NCI-H69 (cell line): ENCODE measurements at places on chromosomes 12 and 14.

DNA sequence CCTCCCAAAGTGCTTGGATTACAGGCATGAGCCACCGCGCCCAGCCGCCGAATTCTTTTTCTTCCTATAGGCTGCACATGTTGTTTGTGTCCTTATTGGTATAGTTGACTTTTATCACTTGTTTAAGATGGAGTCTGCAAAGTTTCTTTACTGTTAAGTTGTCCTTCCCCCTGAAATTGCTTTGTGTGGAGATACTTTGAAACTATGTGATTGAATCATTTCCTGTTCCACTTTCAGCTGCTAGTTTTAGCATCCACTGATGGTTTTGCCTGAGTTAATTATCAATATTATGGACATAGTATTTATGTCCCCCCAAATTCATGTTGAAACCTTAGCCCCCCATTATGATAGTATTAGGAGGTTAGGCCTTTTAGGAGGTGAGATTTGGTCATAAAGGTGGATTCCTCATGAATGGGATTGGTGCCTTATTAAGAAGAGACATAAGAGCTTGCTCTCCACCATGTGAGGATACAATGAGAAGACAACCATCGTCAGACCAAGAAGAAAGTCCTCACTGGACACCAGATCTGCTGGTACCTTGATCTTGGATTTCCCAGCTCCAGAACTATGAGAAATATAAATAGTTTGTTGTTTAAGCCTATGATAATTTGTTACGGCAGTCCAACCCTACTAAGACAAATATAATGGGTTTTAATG, 34.9 kb downstream of the PPHLN1 start:
- no peak for DNase-seq

GRCh38 chr12:40016980-40017379, 88.9 kb downstream of the SLC2A13 start:
- no peak for DNase-seq

GRCh38 chr14:96400495-96400894, 8.6 kb downstream of the AK7 start:
- no peak for DNase-seq

DNA sequence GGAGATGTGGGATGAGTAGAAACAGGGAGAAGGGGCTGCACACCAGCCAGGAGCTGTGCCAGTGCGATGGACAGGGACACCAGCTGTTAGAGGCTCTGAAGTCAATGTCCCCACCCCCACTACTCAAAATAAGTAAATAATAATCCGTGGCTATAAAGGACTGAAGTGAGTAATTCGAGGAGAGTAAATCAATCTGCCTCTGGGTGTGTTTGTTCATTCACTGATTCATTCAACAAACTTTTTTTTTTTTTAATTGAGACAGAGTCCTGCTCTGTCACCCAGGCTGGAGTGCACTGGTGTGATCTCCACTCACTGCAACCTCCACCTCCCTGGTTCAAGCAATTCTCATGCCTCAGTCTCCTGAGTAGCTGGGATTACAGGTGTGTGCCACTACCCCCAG, 363.6 kb downstream of the TMEM132D start:
- peak; percentile 76 for DNase-seq

GRCh38 chr12:14157088-14157747, 175.8 kb upstream of the GRIN2B start:
- DNase-seq, result no peak

- no peak for DNase-seq
Measured at GRCh38 chr12:64955746-64956145, 131.3 kb downstream of the TBC1D30 start.

DNA sequence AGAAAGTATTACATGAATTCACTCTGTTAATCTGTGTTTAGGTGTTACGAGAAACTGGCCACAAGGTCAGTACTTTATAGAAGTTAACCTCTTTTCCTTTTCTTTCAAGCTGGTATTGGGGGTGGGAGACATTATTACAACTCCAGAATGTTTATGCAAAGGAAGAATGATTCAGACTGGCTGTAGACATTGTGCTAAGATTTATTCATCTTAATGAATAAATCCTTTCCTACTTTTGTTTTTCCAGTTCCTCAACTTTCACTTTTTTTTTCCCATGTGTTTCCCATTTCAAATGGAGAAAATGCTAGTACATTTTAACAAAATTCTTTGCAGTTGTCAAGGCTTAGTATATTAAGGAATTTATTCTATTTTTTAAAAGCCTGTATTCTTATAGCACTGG, 1.3 kb downstream of the OTOGL start:
- no peak for DNase-seq

- DNase-seq, result no peak
Measured at GRCh38 chr12:51395283-51396230, 4.4 kb upstream of the GALNT6 start.

- no peak for DNase-seq
Measured at GRCh38 chr12:85266356-85266755, 13.7 kb upstream of the ALX1 start.

GRCh38 chr12:51520576-51521325, 70.3 kb upstream of the SCN8A start:
- DNase-seq, result peak; percentile 67

DNA sequence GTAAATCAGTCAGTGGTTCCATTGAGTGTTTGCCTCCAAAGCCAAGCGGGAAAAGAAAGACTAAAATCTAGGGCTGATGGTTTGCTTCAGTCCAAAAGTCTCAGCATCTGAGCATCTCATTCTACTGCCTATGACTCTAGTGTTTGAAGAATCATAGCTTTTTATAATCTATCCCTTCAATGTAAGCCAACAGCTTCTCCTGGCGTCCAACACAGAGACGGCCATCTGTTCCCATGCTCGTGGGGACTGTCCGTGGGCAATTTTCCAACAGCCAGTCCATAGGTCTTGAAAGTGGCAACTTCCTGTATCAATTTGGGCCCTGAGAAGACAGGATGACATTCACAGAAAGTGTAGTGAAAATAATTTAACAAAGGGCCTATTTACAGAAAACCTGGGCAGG, 544.4 kb upstream of the TMEM132C start:
- DNase-seq, result no peak

DNA sequence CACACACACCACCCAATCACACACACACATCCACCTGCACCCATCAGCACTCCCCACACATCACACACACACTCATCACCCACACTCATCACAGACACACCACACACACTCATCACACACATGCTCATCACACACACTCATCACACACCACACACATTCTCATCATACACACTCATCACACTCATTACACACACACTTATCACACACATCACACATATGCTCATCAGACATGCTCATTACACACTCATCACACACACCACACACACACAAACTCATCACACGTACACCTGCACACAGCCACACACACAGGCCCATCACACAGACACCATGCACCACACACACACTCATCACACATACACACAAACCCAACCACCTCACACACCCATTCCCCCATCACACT, 107.5 kb upstream of the C14orf180 start:
- no peak for DNase-seq

DNA sequence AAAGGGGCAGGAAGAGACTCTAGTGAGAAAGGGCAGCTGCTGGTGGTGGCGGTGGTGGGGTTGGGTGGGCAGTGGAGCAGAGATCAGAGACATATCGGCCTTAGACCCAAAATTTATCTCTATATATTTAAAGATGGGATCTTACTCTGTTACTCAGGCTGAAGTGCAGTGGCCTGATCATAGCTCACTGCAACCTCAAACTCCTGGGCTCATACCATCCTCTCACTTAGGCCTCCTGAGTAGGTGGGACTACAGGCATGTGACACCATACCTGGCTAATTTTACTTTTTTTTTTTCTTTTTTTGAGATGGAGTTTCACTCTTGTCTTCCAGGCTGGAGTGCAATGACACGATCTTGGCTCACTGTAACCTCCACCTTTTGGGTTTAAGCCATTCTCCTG, 18.6 kb upstream of the ITGA5 start:
- DNase-seq, result no peak

DNA sequence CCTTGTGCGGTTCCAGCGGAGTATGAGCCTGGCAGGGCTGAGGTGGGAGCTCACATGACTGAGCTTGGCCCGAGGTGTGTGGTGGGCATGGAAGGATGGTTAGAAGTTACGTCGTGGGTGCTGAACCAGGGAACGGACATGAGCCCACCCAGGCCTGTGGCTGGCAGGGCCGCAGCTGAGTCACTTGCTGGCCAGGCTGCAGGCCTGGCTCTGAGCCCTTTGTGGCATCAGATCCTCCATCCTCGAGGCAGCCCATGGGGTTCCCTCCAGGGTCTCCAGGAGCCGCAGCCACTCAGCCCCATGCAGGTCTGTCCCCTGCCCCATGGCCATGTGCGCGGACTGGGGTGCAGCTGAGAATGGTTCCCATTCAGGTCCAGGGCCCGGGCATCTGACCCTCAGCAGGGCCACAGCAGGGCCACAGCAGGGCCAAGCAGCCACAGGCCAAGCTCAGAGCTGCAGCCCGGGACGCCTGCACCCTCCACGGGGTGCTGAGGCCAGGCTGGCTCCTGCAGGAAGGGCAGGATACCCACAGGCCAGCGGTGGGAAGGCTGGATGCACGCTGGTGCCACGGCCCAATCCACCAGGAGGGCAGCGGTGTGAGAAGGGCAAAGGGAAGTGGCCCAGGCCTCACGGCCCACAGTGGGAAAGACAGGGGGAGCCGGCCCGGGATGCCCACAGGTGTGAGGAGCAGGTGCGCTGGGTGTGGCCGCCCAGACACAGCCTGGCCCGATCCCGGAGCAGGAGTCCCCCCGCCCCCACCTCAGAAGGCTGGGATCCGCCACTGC, 26.3 kb upstream of the ULK1 start:
- no peak for DNase-seq

DNA sequence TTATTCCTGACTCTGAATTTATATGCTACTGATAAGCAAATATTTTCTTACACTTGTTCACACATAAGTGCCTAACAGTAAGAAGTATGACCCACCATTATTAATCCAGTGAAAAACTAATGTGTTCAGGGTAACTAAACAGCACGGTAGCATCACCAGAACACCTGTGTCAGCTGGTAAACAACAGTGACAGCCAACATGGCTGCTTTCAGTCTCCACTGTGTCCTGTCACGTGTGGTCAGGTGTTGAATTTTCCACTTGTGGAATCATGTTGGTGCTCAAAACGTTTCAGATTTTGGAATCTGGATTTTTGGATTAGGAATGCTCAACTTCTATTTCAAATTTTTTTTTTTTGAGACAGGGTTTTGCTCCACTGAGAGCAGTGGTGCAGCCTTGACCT, 14.3 kb upstream of the ATP23 start:
- no peak for DNase-seq

DNA sequence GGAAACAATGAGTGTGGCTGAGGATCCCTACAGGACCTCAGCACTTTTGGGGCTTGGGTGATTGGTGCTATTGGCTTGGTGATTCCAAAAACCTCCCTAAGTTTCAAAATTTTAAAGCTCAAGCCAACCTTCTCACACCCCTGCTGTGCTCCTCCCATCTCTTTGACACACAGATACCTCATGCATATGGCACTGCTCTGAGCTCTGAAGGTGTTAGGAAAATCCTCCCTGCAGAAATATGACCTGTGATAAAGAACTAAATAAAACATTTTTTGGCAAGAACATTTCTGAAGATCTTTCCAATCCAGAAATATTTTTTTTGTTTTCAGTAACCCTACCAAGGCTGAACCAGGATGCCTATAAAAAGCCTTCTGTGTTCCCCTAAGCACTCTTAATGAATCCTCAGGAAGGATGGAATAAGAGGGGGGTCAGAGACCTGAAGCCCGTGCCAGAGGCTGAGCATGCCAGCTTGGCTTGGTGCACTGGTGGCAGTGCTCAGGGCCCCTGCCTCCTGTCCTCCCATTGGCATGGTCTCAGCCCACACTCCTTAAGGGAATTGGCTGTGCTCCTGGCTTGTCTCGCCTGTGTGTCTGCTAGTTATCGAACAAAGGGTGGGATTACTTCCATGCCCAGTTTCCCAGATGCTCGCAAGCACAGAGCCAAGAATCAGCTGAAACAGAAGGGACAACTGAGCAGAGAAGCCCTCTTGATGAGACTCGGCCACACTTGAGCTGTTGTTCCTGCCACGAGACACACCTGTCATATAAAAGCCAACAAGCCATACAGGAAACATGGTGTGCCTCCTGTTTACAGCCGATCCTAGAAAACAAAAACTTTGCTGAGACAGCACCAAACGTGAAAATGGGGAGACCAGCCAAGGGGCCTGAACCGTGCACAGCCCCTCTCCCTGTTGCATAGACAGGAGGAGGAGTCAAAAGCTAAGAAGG, 132.7 kb upstream of the EEA1 start:
- no peak for DNase-seq

- DNase-seq, result peak; percentile 52
Measured at GRCh38 chr12:18158774-18159557, 69.0 kb upstream of the RERGL start.

DNA sequence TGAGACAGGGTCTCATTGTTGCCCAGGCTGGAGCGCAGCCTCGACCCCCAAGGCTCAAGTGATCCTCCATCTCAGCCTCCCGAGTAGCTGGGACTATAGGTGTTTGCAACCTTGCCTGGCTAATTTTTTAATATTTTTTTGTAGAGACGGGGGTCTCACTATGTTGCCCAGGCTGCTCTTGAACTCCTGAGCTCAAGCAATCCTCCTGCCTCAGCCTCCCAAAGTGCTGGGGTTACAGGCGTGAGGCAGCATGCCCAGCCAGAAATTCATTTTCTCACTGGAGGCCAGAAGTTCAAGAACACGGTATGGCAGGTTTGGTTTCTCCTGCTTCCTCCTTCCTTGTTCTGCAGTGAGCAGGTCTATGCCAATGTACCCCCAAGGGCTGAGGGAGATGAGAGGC, 3.7 kb downstream of the RNASE1 start:
- DNase-seq, result no peak

DNA sequence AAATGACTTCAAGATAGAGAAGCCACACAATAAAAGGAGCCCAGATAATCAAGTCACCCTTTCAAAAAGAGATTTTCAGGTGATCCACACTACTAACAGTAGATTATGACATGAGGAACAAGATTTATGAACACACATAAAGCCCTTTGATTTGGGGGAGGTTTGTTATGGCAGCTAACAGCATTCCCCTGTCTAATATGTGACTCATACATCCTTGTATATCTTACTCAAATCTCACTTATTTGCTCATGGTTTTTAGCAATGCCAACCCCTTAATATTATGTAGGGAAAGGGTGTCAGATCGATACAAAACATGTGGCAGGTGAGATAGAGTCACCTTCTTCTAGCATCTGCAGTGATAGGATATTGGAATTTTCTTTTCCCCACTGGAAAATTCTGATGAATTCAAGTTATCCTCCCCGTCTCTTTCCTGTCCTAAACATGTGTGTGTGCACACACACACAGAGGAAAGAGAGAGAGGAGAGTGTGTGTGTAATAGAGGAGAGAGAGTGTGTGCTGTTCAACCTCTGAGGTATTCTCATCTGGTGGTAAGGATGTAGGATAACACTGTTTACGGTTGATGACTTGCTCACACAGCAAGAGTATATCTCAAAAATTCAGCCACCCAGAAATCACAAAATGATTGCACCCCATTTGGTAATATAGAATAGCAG, 319.9 kb downstream of the KCNC2 start:
- peak; percentile 7 for DNase-seq

DNA sequence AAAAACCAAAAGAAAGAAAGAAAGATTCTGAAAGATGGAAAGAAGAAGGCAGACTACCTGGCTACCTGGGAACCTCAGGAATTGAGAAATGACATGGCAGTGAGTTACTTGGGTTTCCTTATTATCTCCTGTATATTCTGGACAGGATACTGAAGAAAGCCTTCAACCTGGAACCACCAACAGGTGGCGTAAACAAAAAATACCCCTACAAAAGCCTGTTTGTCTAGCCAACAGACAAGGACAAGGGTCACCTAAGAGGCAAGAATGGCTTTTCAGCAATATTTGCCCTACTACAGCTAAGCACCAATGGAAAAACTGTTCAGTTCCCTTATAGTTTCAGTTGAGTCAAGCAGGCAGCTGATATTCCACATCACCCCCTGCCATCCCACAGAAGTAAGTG, 274.9 kb downstream of the GPHN start:
- DNase-seq, result no peak

GRCh38 chr14:24634158-24634557, at the start of gene GZMB:
GZMB (minus strand) TSS chr14:24634190; CDS start chr14:24634160, 30 bp downstream.
- DNase-seq, result no peak
